Activated CD4-positive, CD25-positive, alpha-beta regulatory T cell treated with anti-CD3 and anti-CD28 coated beads, Interleukin-2, amount 50 U/mL, for 24 hours (primary cell): ENCODE measurements at places on chromosomes 1 and 21.

- no peak for ATAC-seq
Observed at GRCh38 chr1:9044236-9044635, 18.0 kb upstream of the SLC2A7 start.

GRCh38 chr1:115791816-115792215, 23.3 kb upstream of the CASQ2 start:
- no peak for ATAC-seq

GRCh38 chr1:6577831-6578525, 1.8 kb upstream of the ZBTB48 start:
- no peak for ATAC-seq

- ATAC-seq: peak; percentile 21
Observed at GRCh38 chr1:198656500-198656932, 17.7 kb downstream of the PTPRC start.

GRCh38 chr1:62064829-62065407, 129.7 kb upstream of the L1TD1 start:
- no peak for ATAC-seq

GRCh38 chr21:42277593-42277992, 37.6 kb downstream of the TFF3 start:
- no peak for ATAC-seq

DNA sequence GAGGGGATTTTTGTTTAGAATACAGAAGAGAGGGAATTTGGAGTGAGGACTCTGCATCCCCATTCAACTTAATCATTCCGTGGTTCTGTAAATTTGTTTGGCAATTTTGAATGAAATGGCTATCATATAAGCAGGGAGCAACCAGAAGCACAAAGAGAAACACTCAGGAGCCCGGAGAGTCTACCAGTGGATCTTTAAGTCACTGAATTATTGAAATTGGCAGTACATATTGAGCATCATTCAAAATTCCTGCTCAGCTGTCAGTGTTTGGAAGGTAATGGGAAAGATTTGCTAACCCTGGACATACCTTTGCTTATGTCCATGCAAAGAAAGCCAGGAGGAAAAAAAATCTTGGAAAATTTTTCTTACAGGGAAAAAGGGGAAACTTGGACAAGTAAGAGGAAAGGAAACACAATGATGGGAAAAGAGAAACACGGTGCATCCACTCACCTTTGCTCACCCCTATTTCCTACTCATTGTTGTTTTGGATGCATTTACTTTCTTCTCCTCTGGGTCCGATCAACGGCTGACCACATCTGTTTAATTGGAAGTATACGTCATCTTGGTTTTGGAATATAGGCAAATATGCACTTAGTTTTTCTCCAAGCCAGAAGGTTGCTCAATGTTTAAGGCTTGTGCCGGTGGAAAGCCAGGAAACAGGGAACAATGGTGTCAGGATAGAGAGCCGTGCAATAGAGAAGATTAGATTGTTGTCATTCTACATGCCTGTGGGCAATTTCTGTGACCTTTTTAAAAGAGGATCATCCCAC, 243.0 kb upstream of the LYPLAL1 start:
- no peak for ATAC-seq

DNA sequence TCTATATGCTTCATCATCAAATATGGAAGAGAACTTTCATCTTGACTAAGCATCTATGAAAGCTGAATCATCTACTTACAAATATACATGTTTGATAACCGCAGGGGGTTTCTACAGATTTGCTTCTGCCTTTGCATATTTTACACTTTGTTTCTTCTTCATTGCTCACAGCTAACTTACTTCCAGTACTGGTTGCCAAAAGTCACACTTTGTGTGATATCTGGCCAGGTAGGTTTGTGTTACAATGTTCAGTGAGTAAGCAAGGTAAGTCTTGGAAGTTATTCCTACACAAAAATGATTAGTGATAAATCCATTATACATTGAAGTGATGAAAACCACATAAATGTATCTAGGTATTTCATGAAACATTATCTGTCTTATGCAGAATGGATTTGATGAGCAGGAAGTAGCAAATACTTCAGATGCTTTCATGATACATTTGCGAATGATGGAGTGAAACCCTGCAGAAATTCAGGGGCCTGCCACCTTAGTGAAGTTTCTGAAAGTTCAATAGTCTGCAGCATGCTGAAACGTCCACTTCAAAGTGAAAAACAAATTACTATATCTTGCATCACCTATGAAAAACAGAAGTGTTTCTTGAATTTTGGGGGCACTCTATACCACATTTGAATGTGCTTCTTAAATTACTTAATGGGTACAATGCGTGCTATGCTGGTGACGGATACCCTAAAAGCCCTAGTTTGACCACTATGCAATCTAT, 187.3 kb downstream of the ATP6V1G3 start:
- ATAC-seq: peak; percentile 88

DNA sequence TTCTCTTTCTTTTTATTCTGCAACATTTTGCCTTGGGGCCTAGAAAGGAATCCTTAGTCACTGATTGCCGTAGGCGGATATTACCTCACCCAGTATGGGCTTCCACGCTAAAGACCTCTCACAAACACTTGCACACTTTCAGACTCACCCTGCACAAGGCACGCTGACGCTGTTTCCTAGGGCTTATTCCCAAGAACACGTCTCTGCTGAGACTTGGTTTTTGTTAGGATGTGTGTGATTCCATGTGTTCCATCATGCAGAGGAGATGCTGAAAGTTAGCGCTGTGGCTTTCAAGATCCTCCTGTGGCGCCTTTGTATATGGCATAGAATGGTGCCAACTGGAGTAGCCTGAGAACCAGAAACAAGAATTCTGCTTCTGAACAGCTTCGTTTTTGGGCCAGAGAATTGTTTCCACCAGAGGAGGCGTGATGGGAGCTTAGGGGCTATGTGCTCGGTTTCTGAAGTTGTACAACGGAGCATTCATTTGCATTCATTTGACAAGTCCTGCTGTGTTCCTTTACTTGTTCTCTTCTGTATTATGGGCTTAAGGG, 297.0 kb downstream of the DISC1 start:
- ATAC-seq: no peak

DNA sequence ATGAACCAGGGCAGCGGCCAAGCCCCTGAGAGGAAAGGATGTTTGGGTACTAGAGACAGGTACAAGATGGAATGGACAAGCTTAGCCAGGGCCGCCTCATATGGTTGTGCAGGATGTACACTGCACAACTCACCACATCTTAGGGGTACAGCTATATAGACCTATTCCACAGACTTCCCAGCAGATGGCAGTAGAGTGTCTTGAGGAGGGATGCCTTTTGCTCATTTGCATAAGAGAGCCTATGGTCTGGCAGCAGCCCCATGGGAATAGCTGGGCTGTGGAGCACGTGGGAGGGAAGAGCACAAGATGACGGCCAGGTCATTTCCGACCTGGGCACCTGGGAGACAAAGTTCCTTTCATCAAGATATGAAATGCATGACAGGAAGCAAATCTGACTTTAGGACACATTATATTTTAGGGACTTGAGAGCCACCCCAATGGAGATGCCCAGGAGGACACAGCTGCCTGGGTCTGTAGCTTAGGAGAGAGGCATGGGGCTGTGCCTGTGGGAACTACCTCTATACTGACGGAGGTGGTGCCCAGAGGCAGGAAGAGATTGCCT, 215.5 kb downstream of the KCNJ6 start:
- peak; percentile 55 for ATAC-seq

DNA sequence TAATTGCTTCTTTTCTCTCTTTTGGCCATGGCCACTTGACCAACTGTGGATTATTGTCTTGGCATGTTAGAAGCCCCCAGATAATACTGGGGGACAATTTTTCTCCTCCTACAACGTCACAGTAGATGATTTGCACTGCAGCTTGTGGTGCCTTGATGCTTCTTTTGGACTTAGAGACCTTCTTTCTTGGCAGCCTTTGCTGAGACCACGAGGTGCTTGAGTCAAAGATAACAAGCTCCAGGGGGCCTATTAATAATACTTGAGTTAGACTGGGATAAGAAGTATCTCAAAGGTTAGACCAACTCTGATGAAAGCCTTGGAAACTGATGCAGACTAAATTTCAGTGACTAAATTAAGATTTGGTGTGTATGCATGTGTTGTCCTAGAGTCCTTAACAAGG, 3.2 kb downstream of the PPP1R12B start:
- no peak for ATAC-seq

- ATAC-seq: no peak
Observed at GRCh38 chr1:24999906-25000305, 69.8 kb upstream of the RUNX3 start.

GRCh38 chr1:19133360-19133759, 76.7 kb downstream of the UBR4 start:
- no peak for ATAC-seq

DNA sequence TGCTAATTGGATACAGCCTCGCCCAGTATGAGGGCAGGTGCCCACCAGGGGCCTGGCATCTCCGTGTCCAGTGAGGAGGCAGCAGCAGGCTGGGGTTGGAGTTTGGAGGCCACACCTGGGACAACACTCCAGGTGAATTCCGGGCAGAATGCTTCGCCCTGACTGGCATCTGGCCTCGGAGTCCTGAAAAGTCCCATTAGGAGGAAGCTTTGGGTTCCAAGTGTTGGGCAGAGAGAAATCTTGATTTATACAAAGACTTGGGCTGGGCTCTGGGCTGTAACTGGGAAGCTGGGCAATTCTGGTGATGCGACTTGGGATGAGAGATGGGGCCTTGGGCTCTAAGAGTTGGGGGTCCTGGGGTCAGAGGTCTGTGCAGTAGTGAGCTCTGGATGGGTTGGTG, 48.1 kb upstream of the CSF3R start:
- no peak for ATAC-seq

GRCh38 chr1:163897412-163898155, 575.8 kb downstream of the NUF2 start:
- ATAC-seq: no peak

- peak; percentile 92 for ATAC-seq
Observed at GRCh38 chr1:221824025-221824424, 82.1 kb upstream of the DUSP10 start.

DNA sequence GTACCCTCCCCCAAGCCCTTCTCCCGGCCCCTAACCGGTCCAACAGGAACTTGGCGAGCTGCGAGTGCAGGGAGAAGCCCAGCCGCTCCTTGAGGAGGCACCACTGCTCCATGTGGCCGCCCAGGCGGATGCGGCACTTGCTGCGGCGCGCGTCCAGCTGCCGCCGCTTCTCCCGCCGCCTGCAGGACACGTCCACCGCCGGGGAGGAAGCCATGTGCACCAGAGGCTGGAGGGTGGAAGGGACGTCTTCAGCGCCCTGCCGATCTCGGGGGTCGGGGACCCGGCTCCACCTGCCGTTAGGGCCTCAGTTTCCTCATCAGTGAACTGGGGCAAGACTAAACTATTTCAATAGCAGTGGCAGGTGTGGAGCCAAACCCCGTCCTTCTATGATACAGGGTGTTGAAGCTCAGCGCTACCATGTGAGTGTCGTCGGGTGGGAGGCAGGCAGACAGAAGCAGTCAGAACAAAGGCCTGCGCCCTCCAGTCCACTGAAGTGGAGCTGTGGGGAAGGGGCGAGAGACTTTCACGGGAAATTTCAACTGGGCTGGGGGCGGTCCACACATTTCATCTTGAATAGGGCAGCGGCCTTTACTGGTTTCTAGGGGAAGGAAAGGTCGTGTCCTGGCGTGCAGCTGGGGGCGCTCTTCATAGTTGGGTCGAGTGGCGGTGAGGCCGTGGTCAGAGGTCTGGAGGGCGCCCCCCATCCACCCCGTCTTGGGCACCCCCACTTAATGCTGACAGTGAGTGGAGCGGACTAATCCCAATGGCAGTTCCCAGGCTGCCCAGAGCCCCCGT, 592 bp downstream of the ZNF692 start:
- peak; percentile 44 for ATAC-seq

- no peak for ATAC-seq
Observed at GRCh38 chr1:62194651-62195544, at the start of gene L1TD1. TSS of gene L1TD1 (plus strand) at chr1:62194849. CDS start at chr1:62206629, 11,780 bp downstream.

DNA sequence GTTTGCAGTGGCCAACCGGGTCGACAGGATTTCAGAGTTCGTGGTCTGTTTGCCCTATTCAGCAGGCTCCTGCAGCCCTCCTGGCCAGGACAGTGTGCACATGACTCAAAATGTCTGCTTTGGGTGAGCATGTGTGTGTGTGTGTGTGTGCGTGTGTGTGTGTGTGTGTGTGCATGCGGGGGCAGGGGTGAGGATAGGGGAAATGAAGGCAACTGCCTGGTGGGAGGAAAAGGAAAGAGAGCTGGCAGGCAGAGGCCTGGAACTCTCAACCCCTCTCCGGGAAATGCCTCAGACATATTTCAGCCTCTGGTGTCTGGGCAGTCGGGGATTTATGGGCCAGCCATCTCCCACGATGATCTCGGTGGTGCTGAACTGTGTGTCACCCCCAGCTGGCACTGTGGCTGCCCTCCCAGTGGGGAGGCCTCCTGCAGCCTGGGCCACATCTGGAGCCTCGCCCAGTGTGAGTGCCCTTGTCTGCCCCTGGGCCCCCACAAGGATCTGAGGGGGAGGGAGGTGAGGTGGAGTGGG, 15.2 kb downstream of the CDCP2 start:
- ATAC-seq: no peak

GRCh38 chr21:46646541-46647154, 11.2 kb downstream of the PRMT2 start:
- ATAC-seq: no peak

GRCh38 chr1:47181095-47181954, 8.5 kb downstream of the PDZK1IP1 start:
- no peak for ATAC-seq

DNA sequence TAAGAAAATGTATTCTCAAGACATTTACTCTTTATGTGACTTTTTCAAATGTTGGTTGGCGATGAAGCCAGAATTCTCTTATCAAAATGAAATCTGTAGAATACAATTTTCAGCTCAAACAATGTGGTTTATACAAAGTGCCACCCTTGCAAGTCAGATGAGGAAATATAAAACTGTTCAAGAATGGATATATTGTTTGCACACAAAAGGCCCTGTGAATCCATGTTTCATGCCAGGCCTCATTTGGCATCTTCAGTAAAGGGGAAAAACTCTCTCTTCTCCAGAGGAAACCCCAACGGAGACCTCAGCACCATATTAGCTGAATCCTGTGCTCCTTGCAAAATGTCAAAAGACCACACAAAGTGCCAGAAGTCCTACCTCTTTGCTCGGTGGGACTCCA, 310.4 kb downstream of the RRAGC start:
- ATAC-seq: no peak

DNA sequence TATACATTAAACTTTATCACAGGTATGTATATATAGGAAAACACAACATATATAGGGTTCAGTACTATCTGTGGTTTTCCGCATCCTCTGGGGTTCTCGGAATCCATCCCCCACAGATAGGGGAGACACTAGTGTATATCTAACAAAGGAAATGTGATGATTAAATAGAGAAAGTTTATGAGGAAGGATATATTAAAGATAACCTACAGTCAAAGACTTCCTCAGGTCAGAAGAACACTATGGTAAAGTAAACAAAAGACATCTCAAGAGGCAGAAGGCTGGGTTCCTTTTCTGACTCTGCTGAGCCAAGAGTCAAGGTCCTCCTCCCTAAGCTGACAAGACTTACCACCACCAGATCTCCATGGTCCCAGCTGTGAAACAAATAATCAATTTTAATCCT, 12.1 kb downstream of the USP24 start:
- ATAC-seq: no peak

- ATAC-seq: no peak
Observed at GRCh38 chr1:25199819-25200620, 32.3 kb downstream of the SYF2 start.
